C1 segment of cervical spinal cord (tissue), 14 donors: ENCODE measurements at places on chromosomes 6 and 20.

GRCh38 chr6:106501960-106502371, 127.3 kb downstream of the RTN4IP1 start:
- no peak for DNase-seq

GRCh38 chr6:53582963-53583362, 38.1 kb upstream of the GCLC start:
- no peak for DNase-seq

- no peak for DNase-seq
These were observed 10.9 kb downstream of the HIVEP2 start for GRCh38 chr6:142934106-142934505.

DNA sequence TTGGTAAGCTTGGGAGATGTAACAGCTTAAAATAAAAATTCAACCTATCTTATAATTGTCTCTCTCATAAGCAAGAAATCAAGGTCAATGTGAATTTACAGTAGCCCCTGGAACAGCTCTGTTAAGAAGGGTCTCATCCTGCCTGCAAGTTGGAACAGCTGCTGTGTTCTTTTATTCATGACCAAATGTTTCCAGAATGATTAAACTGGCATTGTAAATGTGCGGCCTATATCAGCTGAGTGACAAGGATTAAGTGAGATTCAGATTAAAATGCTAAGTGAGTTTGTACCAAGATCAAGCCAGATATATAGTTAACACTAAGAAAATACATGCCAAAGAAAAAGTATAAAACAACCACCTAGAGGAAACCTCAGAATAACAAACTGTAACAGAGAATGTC, 45.3 kb upstream of the NRSN1 start:
- DNase-seq = no peak

DNA sequence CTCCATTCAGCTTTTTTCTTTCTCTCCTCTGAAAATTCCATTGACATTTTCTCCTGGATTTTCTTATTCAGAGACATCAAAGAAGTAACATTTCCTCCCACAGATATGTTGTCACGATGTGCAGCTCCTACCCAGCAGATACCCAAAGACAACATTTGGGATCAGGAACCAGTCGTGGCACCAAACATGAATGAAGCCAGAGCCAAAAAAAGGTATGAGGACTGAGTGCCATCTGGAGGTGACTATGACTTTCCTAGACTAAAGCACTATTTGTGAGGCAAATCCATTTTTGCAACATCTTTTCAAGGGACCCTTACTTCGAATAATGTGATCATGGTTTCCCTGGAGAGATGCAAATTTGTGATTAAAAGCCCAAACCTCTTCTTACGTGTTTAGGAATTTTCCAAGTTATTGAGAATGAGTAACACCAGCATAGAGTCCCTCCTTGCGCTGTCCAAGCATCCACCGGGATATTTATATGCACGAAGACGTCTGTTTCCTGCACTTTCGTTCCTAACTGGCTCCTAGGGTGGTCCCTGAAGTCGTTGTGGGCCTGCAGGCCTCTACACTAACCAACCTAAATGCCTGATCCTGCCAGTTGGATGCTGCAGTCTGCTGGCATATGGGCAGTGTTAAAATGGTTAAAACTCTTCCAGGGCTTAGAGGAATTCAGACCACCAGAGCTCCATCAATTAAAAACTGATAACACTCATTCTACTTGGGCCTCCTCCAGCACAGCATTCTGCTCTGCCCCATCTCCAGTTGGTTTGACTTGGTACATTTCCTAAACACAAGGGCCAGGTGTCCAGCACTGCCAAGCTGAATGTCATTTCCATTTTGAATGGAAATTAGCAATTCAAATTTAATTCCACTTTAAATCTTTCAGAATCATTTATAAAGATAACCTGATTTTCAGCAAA, 256.6 kb downstream of the C6orf118 start:
- no peak for DNase-seq

DNA sequence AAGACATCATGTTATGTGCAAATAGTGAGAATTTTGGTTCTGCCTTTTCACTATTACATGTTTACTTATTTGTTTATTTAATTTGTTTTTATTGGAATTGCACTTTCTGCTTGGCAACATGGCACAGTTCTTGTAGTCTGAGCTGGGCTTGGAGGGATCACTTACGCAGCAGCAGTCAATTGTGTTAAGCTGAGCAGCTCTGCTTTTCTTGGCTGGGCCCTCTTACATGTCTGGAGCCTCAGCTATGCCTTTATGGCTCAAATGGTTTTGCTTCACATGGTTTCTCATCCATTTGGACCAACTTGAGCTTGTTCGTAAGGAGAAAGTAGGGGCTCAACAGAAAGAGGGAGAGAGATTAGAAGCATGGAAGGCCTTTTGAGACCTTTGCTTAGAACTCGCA, 327.5 kb upstream of the EPHA7 start:
- no peak for DNase-seq

DNA sequence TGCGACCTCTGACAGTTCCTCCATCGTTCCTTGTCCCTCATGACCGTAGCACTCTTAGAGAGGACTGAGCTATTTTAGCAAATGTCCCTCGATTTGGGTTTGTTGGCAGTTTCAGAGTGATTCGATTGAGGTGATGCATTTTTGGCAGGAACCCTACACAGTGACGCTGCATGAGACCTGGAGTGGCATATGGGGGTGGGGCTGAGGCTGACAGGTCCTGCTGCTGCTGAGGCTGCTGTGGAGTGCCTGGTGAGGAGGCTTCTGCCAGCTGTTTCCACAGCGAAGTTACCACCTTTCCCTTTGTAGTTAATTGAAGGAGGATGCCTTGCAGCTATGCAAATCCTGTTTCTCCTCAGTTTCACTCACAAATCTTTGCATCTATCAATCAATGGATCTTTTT, 19.8 kb downstream of the PXDC1 start:
- no peak for DNase-seq

- DNase-seq = no peak
These were observed 12.4 kb upstream of the KIF25 start for GRCh38 chr6:167984876-167985604.

- peak; percentile 9 for DNase-seq
These were observed 988 bp downstream of the TXNDC5 start for GRCh38 chr6:7909323-7910276.

- no peak for DNase-seq
These were observed 20.4 kb downstream of the HUS1B start for GRCh38 chr6:636488-636887.

GRCh38 chr6:95690328-95690727, 113.0 kb downstream of the MANEA start:
- DNase-seq = no peak

GRCh38 chr20:58421497-58421850, 32.4 kb downstream of the VAPB start:
- DNase-seq = no peak

DNA sequence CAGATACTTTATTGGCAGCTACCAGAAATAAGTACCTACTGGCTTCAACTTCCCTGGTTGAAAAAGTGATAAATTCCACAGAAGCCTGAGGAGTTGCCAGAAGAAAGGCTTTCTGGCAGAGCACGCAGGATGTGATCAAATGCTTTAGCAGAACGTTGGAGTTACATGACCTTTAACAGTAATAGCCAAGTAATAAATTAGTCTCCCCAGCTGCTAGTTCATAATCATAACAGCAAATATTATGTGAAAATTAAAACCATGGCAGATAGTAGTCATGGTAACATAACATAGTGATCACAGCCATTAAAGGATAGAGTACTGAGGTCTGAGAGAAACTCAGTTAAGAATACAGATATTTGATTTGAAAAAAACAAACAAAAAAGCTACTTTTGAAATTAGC, 567.7 kb downstream of the ADGRB3 start:
- no peak for DNase-seq

DNA sequence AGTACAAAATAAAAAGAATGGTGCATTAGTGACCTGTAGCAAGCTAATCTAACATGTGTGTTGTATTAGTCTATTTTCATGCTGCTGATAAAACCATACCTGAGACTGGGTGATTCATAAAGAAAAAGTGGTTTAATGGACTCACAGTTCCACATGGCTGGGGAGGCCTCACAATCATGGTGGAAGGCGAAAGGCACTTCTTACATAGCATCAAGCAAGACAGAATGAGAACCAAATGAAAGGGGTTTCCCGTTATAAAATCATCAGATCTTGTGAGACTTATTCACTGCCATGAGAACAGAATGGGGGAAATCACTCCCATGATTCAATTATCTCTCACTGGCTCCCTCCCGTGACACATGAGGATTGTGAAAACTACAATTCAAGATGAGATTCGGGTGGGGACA, 45.4 kb upstream of the AIG1 start:
- DNase-seq = no peak

- DNase-seq = no peak
These were observed 135.3 kb upstream of the NT5E start for GRCh38 chr6:85314586-85314985.

DNA sequence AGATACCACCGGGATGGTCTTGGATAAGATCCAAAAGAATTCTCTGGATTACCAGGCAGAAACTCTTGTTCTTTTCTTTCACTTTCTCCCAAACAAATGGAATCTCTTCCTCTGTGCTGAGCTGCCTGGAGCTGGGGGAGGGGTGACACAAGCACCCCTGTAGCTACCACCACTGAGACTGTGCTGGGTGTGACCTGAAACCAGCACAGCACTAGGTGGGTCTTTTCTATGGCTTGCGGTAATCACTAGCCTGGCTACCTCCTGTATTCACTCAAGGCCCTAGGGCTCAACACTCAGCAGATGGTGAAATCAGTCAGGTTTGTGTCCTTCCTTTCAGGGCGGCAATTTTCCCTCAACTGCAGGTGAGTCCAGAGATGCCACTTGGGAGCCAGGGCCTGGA, 122.4 kb upstream of the CENPW start:
- no peak for DNase-seq

- no peak for DNase-seq
These were observed 17.1 kb upstream of the MAP1LC3A start for GRCh38 chr20:34541264-34541901.

DNA sequence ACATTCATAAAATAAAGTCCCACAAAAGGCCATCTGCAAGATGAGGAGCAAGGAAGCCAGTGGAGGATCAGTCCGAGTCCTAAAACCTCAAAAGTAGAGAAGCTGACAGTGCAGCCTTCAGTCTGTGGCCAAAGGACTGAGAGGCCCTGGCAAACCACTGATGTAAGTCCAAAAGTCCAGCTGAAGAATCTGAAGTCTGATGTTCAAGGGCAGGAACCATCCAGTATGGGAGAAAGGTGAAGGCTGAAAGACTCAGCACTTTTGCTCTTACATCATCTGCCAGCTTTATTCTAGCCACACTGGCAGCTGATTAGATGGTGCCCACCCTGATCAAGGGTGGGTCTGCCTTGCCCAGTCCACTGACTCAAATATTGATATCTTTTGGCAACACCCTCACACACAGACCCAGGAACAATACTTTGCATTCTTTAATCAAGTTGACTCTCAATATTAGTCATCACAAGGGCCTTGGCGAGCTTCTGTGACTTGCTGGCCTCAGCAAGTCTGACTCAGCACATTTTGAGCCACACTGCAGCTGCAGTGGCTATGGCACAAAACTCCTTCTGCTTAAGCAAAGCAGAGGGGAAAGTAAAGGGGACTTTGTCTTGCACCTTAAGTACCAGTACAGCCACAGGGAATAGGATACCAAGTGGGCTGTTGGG, 1370.3 kb upstream of the CITED2 start:
- DNase-seq = no peak

DNA sequence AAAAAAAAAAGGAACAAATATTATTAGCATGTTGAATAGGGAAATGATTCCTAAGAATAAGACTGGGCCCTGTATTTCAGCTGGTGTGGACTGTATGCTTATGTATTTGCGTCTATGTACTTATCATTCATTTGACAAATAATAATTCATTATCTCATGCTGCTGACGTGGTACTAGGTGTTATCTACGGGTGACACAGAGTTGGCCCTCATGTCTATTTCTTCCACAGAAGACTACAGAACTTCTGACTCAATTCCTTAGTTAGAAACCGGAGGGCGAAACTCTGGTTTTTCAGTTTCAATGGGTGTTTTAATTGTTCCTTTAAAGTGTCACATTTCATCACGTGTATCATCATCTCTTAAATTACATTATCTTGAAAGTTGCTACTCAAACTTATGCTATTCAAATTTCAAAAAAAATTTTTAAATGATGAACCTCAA, 305.9 kb downstream of the CLIC5 start:
- DNase-seq = no peak

- no peak for DNase-seq
These were observed 26.8 kb downstream of the MANBAL start for GRCh38 chr20:37316116-37316774.

GRCh38 chr6:157268835-157269234, 54.5 kb downstream of the TMEM242 start:
- DNase-seq = no peak

DNA sequence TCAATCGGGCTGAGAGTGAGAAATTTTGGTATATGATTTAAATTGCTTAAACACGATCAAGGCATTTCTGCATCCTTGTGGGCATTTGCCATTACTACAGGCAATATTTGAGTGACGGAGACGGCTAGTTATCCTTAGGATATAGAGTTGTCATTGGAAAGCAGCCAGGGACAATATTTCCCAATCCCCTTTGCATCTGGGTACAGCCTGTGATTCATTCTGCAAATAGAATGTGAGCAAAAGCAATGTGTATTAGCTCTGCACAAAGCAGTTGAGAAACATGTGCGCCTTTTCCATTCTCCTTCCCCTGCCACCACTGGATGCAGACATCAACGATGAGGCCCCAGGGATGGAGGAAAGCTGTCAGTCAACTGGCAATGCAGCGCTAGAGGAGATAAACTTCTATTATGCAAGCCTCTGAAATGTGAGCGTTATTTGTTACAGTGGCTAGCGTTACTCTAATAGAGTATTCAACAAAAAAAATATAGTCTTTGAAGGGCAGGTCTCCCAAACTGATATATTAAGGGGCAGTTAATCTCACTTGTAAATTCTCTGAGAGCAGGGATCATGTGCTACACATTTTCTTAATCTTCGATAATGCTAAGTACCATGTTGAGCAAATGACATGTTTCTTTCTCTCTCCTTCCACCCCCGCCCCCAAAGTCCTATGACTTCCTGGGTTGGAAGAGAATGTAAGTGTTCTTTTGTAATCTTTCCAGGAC, 37.1 kb upstream of the NCOA3 start:
- no peak for DNase-seq

GRCh38 chr6:9295644-9296043, 860.3 kb upstream of the SLC35B3 start:
- DNase-seq = no peak

DNA sequence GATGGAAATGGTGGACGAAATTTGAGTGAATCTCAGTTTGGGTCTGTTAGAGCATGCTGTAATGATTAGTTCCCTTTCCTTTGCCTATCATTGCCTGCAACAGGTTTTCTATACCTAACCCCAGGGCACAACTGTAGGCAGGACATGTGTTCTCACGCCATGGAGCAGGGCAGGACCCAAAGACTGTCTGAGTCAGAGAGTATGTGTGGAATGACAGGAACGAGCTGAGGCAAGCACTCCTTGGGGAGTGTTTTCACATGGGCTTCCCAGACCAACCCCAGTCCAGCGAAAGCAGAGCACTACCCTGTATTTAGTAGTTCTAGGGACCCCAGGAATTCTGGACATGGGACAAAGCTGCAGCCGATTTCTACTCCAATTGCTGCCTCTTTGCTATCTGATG, 234.2 kb downstream of the HACE1 start:
- DNase-seq = no peak

GRCh38 chr20:56765172-56766073, 136.3 kb downstream of the TFAP2C start:
- no peak for DNase-seq
